ENCODE measurements at places on chromosomes 5 and 9.

DNA sequence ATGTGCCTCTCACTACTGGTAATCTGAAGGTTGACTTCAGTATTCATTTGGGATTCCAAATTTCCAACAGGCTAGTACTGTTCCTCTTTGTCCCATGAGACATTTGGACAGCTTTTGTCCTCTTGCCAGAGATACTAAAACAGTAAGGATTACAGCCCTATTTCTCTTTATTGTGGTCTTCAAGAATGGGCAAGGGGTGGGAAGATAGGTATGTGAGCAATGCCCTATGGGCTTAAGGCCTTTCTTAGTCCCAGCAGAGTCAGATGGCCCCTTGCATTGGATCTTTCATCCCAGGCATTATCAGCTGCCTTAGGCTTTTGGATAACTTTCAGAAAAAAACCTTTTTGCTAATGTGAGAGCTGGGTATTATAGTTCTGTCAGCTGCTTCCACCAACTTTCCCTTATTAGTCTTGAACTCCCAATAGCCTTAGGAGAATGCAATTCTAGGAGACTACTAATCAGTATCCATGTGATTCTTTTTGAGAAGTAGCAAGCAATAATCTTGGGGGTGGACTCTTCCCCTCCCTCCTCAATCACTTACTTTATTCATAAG lies 361.1 kb upstream of the NUDT12 start:
- DNase-seq: no peak

DNA sequence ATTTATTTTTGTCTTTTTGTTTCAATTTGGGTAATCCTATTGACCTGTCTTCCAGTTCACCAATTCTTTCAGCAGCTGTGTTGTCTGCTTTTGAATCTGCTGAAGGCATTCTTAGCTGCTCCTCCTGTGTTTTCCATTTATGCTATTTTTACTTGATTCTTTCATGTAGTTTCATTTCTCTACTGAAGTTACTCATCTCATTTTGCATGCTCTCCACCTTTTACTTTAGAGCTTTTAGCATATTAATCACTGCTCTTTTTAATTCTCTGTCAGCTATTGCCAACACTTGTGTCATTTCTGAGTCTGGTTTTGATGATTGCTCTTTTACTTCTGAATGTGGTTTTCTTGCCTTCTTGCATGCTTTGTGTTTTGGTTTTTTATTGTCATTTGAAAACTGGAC lies 496.0 kb upstream of the CLINT1 start:
- no peak for DNase-seq

GRCh38 chr5:137055271-137055872 lies 443.8 kb downstream of the SPOCK1 start:
- no peak for DNase-seq

GRCh38 chr9:110604171-110604601 lies 24.6 kb upstream of the SVEP1 start:
- no peak for DNase-seq

GRCh38 chr9:118568704-118569103 lies 800.5 kb downstream of the BRINP1 start:
- no peak for DNase-seq

DNA sequence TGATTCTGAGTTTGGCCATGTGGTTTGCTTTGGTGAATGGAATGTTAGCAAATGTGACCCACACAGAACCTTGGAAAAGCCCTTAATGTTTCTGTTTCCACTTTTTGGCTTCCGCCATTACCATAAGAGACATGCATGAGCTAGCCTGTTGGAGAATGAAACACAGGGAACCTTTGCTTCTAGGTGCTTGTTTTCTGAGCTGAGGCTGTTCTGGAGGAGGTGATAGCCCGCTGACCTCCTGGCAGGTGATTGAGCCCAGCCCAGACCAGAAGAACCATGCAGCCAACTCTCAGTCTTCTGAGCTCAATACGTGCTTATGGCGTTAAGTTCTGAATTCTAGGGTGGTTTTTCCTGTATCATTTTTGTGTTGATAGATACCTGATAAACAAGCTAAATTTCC lies 148.6 kb upstream of the KLF9 start:
- DNase-seq: no peak

Data from NCI-H1048 (cell line).